ENCODE measurements at places on chromosomes 4 and X.

GRCh38 chrX:70970482-70970995 is 39.6 kb upstream of the SLC7A3 start:
- no peak for DNase-seq

GRCh38 chrX:30343206-30343605 is 34.0 kb upstream of the NR0B1 start:
- no peak for DNase-seq

GRCh38 chr4:98528882-98529281 is 129.5 kb downstream of the TSPAN5 start:
- DNase-seq = no peak

DNA sequence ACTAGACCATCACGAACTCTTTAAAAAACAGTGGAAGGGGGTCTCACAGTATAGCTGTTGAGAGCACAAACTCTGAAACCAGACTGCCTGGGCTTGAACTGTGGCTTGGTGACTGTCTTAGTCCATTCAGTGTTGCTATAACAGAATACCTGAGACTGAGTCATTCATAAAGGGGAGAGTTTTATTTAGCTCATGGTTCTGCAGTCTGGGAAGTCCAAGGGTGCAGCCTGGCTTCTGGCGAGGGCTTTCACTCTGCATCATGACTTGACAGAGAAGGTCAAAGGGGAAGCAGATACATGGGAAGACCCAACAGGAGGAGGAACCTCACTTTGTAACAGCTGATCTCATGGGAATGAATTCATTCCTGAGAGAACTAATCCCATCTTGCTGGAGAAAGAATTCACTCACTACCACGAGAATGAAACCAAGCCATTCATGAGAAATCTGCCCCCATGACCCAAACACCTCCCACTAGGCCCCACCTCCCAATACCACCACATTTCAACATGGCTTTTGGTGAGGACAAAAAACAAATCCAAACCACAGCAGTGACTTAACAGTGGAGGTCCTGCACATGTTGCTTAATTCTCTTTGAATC is 116.7 kb upstream of the STOX2 start:
- DNase-seq = no peak

DNA sequence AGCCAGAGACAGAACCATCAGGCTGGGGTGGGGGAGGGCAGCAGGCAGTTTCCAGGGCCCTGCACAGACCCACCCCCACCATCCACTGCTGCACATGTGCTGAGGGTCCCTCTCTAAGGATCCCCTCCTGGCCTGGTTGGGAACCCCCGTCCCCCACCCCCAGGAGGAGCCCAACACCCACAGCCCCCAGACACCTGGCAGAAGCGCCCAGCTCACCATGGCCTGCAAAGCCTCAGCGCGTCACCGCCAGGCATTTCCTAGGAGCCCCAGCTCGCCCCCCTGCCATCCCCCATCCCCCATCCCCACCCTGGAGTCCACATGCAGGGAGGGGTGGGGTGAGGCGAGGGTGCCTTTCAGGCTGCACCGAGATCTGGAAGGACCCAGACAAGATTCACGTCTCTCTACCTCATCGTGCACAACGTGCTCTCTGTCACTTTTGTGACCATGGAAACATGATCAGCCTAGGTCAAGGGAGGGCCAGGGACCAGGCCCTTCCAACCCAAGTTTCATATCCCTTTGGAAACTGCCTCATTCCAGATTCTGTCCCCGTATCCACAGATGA is 9.3 kb downstream of the MXD4 start:
- no peak for DNase-seq

GRCh38 chrX:39599339-39599738 is 498.4 kb downstream of the BCOR start:
- no peak for DNase-seq
